ENCODE measurements at places on chromosomes 16 and 17.

GRCh38 chr17:65564793-65565192, 3.3 kb upstream of the AXIN2 start:
- no peak for DNase-seq

DNA sequence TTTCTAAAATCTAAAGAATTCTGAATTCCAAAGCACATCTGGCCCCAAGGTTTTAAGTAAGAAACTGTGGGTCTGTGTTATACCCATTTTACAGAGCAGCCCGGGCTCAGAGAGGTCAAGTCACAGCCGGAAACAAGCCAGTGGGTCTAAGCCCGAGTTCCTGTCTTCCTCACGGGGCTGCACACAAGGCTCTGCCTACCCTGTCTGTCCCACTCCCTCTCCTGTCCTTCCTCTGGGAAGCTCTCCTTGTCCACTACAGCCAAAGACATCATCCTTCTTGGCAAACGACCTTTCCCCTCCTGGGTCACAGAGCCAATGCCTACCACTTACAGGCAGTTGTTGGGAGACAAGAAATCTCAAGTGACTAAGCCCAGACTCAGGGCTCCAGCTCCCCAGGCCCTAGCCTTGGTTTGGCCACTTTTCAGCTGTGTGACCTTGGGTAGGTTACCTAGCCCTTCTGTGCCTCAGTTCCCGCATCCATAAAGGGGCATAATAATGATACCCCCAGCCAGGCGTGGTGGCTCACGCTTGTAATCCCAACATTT, 55.6 kb upstream of the MAP3K14 start:
- peak; percentile 18 for DNase-seq

GRCh38 chr16:11198828-11199227, 57.2 kb downstream of the SOCS1 start:
- no peak for DNase-seq

DNA sequence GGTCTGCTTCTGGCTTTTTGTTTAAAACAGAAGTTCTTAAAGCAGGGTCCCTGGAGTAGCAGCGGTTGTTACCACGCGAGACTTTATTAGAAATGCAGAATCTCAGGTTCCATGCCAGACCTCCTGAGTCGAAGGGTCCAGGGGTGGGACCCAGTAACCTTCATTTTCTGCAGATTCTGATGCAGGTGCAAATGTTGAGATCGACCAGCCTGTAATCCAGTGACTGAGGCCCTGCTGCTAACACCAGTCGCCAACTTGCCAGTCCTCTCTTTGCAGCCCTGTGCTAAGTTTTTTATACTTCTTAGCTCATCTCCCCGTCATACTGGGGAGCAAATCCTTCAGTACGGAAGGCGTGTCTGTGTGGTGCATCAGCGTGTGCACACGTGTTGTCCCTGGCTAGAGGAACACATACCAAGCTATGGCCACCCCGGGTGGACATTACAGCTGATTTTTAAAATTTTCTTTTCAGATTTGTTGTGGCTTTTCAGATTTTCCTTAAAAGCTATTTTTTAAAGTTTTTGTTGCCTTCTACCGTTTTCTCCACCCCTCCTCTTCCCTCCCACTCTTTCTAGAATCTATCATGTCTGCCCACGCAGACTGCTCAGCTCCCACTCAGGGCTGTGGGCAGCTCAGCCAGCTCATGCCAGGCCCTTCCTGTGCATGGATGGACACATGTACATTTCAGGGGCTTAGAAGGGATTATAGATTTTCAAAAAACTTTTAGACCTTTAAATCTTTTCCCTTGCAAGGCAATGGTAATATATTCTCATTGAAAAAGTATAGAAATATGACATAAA, 57.7 kb downstream of the MEAK7 start:
- DNase-seq: no peak

- DNase-seq: no peak
These were observed 13.1 kb downstream of the CTU2 start for GRCh38 chr16:88719267-88719932.
